ENCODE measurements at places on chromosomes 3 and 15.

GRCh38 chr3:141646760-141647561, 91.1 kb upstream of the RNF7 start:
- DNase-seq, result no peak

DNA sequence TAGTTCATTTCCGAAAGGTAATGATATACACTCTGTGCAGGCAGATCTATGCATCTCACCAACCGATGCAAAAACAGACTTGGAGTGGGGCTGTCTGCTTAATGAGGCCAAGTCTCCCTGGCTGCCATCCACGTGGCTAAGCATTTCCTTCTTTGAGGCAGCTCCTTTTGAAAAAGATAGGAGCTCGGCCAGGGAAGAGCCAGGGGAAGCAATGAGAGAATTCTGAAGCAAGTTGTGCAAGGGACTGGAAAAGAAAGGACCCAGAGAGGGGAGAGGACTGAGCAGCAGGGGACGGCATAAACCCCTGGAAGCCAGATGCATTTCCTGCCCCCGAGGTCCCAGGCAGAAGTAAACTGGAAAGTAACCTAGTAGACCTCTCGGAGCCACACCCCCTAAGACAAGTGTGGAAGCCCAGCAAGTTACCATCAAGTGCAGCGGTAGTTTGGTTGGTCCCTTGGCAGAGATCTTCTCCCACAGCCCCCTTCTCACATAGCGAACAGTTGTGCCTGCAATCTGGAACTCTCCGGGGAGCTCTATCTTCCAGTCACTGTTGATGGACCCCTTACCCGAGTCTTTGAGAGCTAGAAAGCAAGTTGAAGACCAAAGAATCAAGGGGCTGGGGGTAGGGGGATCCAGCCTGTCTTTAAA, 288.2 kb downstream of the ADAMTS17 start:
- no peak for DNase-seq

DNA sequence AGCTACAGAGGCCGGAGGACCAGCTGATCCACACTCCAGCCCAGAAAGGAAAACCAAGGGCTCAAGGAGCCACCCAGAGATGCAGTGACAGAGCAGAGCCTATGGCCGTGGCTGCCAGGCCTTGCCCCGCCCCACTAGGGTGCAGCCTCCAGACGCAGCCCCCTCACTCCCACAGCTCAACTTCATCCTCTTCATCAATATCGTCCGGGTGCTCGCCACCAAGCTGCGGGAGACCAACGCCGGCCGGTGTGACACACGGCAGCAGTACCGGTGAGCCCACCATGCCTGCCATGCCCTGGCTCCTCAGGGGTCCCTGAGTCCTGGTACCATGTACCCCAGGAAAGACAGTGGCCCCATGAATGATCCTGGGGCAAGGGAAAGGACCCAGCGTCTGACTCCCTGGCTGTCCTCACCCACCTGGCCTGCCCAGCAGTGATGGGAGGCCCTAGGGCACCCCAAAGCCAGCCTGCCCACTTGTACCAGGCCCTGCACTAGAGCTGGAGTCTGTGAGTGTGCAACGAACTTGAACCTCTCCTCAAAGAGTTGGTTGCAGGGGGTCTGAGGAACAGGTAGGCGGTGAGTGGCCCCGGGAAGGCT, 24.2 kb downstream of the PTH1R start:
- DNase-seq, result no peak

DNA sequence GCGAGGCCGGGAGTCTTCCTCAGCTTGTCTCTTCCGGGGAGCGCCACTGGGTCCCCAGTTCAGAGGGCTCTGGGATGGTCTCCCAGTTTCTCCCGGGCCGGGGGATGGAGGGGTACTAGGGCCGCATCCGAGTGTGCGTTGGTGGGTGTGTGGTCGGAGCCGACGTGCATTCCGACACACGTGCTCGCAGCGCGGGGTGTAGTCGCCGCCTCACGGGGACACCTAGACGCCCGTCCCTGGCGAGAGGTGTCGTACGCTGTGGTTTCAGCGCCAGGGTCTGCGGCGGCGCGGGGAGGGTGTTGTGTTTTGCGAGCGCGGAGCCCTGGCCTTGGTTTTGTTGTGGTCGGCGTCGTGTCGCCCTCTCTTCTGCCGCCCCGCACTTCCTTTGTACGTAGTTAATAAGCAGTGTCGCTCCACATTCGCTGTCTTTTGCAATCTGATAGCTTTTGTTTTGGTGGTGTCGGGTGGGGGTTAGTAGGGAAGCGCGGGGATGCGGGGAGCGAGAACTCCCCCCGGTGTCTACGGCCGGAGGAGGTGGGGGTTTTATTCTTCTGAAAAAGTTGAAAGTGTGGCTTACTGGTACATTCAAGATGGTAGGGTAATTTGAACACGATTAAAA, 2.2 kb downstream of the IGF1R start:
- DNase-seq, result peak; percentile 56

DNA sequence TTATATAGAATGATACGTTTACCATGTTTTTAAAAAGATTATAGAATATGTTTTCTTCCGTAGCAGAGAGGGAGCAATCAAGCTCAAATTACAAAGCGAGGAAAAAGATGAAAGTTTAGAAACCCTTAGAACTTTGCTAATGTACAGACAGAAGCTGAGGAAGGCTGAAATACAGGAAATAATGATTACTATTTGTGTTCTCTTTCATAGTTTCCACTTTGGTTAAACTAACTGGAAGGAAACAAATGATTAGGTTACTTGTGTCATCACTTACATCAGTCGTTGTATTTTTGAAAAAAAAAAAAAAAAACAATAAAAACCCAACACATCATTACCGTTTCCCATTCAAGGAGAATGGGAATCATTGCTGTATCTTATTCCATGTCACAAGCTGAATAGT, 337.8 kb upstream of the CBLB start:
- no peak for DNase-seq

DNA sequence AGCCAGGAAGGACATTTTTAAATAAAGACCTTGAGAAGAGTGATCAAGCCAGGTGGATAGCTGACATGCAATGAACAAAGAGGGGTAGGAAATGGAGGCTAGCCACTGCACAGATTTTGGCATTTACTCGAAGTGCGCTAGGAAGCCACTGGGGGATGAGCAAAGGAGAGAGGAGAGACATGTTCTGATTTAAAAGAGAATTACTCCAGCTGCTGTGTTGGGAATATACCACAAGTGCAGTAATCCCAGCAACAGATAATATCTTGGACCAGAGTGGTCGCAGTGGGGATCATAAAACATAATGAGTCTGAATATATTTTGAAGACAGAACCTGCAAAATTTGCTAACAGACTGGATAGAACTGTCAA, 19.9 kb downstream of the KPNA4 start:
- DNase-seq, result no peak

DNA sequence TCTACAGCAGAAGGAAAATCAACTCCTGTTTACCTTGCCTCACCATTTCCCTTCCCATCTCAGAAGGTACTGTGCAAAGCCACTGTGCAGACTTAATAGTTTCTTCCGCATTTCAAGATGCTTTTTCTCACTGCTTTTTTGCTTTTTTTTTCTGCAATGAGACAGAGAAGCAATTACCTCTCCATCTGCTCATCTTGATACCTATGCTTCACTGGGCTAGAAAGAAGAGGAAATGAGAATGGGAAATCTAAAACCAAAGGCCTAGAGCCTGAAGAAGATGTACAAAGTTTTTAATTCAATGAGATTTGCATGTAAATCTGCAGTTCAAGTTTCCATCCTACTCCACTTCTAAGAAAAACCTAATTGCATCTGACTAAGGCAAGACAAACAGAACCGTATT, 238.1 kb upstream of the SETMAR start:
- DNase-seq, result no peak

GRCh38 chr3:116445311-116445841, at the start of gene LSAMP:
Gene LSAMP, minus strand, starts transcription at chr3:116445487.
- DNase-seq, result no peak

- DNase-seq, result no peak
Measured at GRCh38 chr3:125146626-125147490, 65.7 kb downstream of the SLC12A8 start.

DNA sequence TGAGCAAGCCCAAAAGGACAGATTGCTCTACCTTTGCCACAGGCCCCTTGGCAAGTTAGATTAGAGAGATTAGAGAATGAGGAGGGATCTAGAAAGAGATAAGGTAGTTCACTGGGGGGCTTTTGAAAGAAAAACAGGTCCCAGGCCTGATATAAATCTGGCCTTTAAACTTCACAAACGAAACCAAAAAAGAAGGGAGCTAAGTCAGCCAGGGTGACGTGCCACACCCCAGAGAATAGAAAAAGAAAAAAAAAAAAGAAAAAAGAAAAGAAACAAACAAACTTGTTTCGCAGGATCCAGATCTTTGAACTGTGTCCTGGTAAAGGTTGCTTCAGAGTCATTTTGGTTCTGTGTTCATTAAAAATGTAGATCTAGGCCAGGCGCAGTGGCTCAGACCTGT, 3.6 kb downstream of the KAT2B start:
- peak; percentile 18 for DNase-seq

GRCh38 chr15:86373147-86373546, 293.5 kb downstream of the AGBL1 start:
- no peak for DNase-seq

DNA sequence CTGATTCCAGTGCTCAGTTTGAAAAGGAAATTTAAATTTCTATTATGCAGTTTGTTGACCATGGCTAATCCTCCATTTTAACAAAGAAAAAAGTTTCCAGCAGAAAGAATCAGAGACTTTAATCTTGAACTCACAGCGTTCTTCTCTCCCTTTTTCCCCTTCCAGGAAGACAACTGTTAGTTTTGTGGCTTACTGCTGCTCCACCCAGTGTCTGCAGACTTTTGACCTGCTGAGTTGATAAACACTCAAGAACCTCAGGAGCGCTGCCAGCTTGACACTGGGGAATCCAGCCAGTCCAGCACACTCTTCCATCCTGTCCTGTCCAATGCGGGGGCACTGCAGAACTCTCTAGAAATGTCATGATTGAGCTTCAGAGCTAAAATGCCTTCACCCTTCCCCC, 134.6 kb downstream of the LRRC28 start:
- peak; percentile 22 for DNase-seq

DNA sequence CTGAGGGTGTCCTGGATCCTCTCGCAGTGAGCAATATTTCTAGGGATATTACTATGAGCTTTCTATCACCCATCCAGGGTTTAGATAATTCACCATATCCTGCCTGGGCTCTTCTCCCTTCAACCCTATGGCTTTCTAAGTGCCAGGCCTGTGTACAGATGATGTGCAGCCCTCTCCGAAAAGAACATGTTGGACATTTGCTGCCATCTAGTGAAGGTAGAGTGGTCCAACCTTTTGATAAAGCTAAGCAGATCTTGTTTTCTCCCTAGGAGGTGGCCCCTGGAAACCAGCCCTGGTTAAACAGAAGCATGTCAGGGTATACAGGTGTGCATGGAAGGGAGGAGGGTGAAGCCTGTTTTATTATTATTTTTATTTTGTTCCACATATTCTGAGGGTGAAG, 27.9 kb upstream of the SCN10A start:
- no peak for DNase-seq

- no peak for DNase-seq
Measured at GRCh38 chr3:4491855-4492207, 1.3 kb upstream of the ITPR1 start.

GRCh38 chr3:124760601-124761000, 30.3 kb downstream of the UMPS start:
- no peak for DNase-seq

DNA sequence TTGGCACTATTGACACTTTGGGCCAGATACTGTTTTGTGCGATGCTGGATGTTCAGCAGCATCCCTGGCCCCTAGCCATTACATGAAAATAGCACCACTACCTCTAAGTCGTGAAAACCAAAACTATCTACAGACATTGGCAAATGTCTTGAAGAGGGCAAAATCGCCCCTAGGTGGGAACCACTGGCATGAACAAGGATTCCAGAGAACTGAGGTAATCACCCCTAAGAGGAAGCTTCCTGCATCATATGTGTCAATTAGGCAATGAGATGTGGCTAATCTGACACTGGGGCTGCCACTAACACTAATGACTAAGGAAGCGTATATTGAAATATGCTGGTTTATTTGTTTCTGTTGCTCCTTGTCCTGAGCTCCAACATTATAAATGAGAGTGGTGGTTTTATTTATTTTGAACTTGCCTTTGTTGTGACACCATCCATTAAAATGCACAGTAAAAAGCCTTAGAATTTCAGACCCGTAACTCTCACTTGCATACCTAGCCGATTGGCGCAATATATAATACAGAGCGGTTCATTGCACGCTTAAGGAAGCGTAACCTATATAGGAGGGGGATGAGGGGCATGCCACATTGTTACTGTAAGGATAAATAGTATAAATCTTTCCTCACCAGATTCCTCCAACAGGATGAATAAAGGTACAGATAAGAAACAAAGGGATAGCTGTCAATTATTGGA, 299.8 kb upstream of the CNTN4 start:
- no peak for DNase-seq

DNA sequence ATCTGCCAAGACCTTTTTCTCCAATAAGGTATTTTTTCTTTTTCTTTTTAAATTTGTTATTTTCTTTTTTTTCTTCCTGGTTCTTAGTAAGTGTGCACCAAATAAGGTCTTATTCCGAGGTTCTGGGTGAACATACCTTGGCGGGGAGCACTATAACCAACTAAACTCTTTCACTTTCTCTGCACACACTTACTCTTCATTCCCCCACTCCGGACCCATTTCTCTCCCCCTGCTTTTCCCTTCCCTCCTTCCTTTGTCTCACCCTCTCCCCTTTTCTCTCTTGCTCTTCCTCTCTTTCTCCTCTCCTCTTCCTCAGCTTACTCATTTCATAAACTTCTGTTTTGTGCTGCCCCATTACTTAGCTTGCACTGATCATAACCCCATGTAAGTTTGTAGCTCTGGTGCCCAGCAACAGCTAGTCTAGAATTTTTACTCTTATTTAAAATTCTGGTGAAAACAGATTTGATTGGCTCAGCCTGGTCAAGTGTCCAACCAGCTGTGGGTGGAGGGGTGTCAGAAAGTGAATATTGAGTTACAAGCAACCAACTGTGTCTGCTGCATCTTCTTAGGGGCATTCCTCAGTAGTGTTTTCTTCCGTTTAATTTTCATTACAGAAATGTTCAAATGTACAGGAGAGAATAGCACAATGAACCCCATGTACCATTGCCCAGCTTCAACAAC, 297.5 kb downstream of the SHQ1 start:
- DNase-seq, result no peak

DNA sequence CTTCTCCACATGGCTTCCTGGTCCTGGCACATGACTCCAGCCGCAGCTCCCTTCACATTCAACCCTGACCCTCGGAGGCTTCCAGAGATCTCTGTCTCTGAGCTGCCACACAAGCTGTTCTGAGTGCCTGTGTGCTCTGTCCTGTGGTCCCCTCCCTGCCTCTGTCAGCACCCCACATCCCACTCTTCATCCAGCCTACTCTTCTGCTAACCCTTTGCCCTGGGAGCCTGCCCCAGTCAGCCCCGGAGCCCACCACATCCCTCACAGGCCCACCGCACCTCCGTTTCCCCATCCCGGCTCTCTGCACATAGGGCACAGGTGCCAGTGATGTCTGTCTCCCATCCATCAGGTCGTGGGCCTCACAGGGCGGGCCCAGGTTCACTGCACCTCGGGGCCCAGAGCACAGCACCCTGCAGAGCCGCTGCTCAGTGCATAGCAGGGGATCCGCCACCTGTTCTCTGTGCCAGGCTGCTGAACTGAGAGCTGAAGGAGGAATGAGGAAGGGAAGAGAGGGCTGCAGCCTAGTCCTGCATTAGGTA, 133.6 kb downstream of the UACA start:
- no peak for DNase-seq

GRCh38 chr15:56411122-56411749, 46.0 kb downstream of the TEX9 start:
- no peak for DNase-seq
